ENCODE measurements at places on chromosomes 1 and 21.
A peak's percentile ranks its signal among the peaks of the same experiment; 100 is the strongest.

GRCh38 chr1:245211035-245211749 lies 56.4 kb downstream of the KIF26B start:
- DNase-seq, result no peak

GRCh38 chr1:32755810-32756159 lies 53.2 kb upstream of the SYNC start:
- DNase-seq, result no peak

- DNase-seq, result no peak
Measured at GRCh38 chr1:1181938-1182410, 8.3 kb downstream of the TTLL10 start.

GRCh38 chr1:209704584-209704983 lies at the start of gene HSD11B1:
Gene HSD11B1 (plus strand): TSS chr1:209704846. CDS start chr1:209704943, 97 bp downstream.
- DNase-seq, result no peak

GRCh38 chr21:42685036-42685435 lies 31.6 kb downstream of the PDE9A start:
- DNase-seq, result no peak

- peak; percentile 36 for DNase-seq
Measured at GRCh38 chr1:156368889-156369684, at the start of gene RHBG. Gene RHBG (plus strand): TSS chr1:156369211. CDS start chr1:156369250, 39 bp downstream.
